Omental fat pad (tissue), 4 donors: ENCODE measurements at places on chromosomes 7 and 10.
A peak's percentile ranks its signal among the peaks of the same experiment; 100 is the strongest.

GRCh38 chr10:18619016-18619415, 32.4 kb downstream of the NSUN6 start:
- DNase-seq, result no peak

GRCh38 chr10:48496831-48497779, 107.8 kb downstream of the ARHGAP22 start:
- no peak for DNase-seq

GRCh38 chr10:14293526-14293925, 37.2 kb downstream of the FRMD4A start:
- DNase-seq, result no peak

DNA sequence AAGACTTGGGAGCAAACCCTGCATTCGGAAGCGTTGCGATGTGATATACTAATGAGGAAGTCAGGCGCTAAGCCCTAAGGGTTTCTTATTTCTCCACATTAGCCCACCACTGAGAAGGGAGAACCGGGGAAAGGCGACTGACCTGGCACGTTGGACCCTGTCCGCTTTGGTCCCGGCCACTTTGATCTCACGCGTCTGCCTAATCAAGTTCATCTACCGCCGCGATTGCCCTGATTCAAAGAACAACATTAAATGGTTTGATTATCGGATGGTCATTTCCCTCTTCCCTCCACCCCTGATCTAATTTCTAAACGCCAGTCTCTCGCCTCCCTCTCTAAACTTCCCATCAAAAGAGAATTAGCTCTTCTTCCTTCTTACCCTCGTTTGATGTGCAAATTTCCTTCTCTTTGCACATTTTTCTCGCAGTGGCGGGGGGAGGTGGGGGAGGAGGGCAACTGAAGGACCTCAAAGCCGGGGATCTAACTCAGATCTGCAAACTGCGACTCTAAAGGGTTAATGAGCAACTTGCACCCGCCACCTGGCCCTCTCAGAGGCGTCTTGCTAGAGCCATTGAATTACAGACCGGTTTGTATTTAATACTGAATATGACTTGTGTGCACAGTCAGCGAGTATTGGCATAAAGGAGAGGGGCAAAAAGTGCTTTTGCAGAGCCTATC, 687 bp upstream of the DKK1 start:
- DNase-seq, result no peak

DNA sequence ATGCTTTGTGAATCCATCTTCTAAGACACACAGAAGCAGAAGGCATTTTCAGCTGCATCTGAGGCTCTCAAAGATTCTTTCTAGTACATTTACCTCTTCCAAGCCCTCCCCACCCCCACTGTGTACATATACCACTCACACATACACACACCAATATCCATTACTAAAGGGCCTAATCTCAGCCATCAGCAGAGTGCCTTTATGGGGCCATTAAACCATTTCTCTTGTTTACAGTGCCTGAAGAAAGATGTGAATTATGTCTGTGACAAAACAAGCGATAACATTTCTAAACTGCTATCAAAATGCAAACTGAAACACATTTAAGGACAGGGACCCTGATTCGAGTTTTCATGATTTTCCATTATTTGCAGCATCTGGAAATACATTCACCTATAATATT, 40.0 kb downstream of the ETV1 start:
- no peak for DNase-seq

DNA sequence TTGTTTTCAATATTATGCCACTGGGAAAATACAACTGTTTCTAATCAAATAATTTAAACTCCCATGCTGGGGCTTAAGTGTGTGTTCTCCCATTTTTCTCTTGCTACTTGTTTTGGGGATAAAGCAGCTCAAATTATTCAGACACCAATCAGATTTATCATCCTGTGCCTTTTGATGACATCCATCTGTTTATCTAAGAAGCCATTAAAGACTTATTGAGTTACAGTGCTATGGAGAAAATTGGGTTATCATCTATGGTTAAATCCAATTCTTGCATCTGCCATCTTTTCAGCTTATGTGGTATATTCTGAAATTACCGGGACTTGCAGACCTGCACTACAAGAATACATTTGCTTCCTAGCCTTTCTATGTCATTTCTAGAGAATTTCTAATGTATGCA, 401.2 kb downstream of the GFRA1 start:
- no peak for DNase-seq

DNA sequence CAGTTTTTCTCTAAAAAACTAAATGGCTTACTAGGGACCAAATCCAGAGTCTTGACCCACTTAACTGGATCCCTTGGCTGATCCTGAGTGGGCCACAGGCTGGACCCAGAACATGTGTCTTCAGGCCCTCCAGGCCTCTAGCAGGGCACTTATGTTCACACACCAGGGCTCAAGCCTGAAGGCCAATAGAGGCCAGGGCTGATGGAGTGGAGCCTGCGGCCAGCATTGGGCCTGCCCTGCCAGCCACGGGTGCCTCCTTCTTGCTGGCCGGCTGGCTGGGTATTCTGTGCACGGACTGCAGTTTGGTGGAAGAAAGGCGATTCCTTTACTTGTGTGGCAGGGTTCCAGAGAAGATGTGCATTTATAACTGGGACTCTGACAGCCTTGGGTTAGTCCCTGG, 103.0 kb upstream of the ZNF32 start:
- no peak for DNase-seq

DNA sequence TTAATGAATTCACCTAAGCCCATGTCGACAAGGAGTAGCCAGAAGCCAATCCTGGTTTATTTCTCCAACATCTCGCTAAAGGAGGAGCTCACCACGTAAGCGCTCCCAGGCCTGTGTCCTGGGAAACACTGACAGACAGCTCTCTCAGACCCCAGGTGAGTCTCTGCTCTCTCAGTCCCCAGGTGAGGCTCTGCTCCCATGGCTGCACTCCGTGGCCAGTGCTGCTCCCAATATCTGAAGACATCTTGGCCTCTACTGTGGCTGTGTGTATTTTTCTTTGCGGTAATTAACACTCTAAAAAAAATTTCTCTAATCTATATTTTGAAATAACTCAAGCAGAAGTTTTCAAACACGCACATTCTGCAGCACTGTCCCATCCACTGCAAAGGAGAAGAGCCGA, 564.5 kb downstream of the PTPRN2 start:
- DNase-seq, result no peak

DNA sequence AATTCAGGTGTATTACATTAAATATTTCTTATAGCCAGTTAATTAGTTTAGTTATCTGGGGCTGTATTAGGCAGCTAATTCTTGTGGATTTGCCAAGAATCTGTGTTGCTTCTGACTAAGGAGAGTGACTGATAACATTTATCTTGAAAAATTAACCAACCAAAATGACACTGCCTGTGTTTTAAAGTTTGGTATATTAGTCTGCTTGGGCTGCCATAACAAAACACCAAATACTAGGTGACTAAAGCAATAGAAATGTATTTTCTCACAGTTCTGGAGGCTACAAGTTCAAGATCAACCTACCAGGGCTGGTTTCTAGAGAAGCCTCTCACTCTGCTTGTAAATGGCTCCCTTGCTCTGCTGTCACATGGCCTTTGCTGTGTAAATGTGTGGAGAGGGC, 12.9 kb downstream of the EXOC4 start:
- no peak for DNase-seq

- DNase-seq, result no peak
Measured at GRCh38 chr10:132164761-132165278, 21.9 kb upstream of the DPYSL4 start.

DNA sequence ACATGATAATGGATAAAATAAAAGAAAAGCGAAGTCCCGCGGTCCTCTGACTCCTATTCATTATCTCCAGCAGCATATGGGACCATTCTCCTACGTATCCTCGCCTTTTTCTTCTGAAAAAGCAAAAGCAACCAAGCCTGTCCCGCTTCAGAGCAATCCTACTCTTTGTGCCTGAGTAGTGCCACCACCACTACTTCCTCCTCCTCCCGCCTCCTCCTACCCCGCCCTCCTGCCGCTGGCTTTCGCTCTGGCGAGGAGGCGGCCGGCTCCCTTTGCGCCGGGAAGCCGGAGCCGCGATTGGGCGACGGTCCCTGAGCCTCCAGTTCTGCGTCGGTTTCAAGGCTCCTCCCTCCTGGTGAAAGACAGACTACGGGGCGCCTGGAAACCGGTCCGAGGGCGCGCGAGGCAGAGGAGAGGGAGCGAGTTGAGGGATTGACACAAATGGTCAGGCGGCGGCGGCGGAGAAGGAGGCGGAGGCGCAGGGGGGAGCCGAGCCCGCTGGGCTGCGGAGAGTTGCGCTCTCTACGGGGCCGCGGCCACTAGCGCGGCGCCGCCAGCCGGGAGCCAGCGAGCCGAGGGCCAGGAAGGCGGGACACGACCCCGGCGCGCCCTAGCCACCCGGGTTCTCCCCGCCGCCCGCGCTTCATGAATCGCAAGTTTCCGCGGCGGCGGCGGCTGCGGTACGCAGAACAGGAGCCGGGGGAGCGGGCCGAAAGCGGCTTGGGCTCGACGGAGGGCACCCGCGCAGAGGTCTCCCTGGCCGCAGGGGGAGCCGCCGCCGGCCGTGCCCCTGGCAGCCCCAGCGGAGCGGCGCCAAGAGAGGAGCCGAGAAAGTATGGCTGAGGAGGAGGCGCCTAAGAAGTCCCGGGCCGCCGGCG, at the start of gene FZD1:
FZD1 (plus strand) TSS at position 388 of the 878 bp plus-strand sequence; CDS start at position 836, 448 bp downstream.
- peak; percentile 73 for DNase-seq

- DNase-seq, result no peak
Measured at GRCh38 chr7:4070214-4070613, 611.9 kb upstream of the FOXK1 start.

GRCh38 chr10:75525067-75525466, 93.6 kb downstream of the LRMDA start:
- DNase-seq, result no peak

- no peak for DNase-seq
Measured at GRCh38 chr10:25522946-25523608, 348.3 kb downstream of the GPR158 start.

DNA sequence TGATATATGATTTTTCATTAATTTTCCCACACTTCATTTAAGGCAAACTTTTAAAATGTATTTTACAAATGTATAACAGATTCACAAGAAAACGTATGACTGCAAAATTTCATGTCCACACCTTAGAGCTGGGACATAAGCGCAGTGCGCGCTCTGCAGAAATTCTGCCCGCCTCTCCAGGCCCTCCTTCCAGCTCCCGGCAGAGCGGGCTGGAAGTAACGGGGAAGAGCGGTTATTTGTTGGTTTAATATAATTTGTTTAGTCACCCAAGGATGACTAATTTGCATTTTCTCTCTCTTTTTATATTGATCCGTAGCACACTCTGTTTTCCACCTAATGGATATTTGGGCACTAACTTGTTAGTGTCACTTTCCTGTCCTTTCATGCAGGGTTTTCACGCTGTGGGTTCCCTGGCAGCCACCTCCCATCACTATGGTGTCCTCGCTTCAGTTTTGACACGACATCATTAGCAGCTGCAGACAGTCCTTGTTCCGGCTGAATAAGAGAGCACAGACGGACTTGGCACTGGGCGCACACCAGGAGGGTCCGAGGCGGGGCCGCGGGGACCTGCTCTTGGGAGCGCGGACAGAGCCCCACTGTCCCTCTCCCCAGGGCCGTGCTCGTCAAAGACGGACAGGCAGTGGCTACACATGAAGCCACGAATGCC, 129.2 kb upstream of the SEC61G start:
- no peak for DNase-seq

DNA sequence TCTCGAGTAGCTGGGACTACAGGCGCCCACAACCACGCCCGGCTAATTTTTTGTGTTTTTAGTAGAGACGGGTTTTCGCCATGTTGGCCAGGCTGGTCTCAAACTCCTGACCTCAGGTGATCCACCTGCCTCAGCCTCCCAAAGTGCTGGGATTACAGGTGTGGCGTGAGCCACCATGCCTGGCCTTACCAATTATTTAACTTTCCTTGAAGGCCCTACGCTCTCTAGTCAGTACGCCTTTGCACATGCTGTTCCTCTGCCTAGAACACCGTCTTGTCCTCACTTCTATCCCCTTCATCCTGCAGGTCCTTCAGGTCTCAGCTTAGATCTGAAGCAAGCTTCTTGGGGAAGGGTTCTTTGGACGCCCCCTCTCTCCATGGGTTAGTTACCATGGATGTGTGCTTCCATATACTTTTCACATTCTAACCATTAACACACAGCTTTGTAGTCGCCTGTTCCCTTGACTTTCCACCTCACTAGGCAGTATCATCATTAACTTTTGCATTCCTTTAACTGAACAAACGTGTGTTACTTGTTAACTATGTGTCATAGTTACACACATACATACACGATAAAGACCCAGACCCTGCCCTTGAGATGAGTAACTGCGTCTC, 592 bp upstream of the ATP6V1F start:
- DNase-seq, result no peak

GRCh38 chr10:102678842-102679289, 34.6 kb downstream of the TRIM8 start:
- DNase-seq, result no peak

GRCh38 chr7:151195616-151196450, 8.8 kb upstream of the ASB10 start:
- DNase-seq, result no peak

DNA sequence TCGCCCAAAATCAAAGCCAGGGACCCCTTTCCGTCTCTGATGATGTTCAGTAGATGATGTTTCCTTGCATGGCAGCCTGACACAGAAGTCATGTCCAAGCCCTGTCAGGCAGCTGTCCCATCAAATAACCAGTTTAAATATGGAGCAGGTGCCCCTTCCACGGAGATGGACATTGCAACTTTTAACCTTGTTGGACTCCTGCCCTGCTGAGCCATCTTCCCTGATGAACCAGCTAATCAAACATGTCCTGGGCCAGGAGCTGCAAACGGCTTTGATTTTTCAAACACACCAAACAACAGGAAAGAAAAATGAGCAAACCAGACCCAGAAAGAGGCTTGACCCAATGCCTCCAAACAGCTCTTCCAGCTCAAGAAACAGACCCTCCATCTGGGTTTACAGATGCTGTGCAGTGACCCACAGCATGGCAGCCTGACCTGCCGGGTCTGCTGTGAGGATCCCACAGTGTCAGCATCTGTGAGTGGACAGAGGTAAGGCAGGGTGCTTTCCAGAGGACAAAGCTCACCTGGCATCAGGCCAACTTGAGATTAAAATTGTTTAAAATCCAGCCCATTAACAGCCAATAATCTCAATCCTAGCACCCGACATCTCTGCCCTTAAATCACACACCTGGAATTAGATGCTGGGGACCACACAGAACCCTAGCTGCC, 372.6 kb downstream of the GRID1 start:
- DNase-seq, result no peak

GRCh38 chr7:99409192-99409572, 413 bp downstream of the BUD31 start:
- DNase-seq, result no peak

GRCh38 chr10:78203915-78204818, 170.5 kb downstream of the RPS24 start:
- DNase-seq, result no peak

GRCh38 chr10:88336334-88336733, 246.8 kb downstream of the RNLS start:
- no peak for DNase-seq
